GM10248 (cell line): ENCODE measurements at places on chromosomes 3 and 15.

- DNase-seq: no peak
Observed at GRCh38 chr3:112017091-112017490, 17.4 kb upstream of the TMPRSS7 start.

- DNase-seq: no peak
Observed at GRCh38 chr15:67977414-67978089, 76.6 kb upstream of the PIAS1 start.

- DNase-seq: no peak
Observed at GRCh38 chr3:169071003-169071402, 592.5 kb downstream of the MECOM start.

DNA sequence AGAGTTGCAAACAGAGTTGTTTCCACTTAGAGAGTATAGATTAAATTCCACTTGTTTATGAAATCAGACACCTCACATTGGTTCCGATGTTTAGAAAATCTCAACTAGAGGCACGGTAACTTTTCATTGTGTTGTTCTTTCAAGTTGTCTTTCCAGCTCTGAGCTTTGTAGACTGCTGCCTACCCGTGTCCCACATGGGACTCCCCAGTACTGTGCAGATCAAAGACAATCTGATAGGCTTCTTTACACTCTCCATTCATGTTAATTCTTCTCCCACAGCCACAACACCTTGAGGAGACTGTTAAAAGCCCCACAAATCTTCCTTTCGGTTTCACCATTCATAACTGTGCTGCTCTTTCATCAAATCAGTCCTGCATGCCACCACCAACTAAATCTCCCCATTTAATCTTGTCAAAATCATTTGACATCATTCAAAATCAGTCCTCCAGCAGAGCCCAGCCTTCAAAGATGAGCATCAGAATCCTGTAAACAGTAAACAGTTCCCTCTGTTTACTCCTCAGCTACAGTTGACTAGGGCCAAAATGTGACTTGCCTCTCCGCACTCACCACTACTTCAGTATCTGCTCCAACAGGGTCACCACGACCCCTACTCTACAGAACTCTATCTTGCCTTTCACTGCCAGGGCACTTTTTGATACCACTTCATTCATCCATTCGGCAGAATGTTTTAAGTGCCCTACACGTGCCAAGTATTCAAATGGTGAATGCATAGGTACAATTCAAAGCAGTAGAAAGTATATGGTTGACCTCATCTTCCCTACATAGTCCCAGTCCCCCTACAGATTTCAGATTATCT is 8.3 kb downstream of the ANXA2 start:
- DNase-seq: peak; percentile 42

GRCh38 chr3:14849638-14850230 is 31.0 kb downstream of the FGD5 start:
- DNase-seq: no peak

GRCh38 chr3:179410999-179411398 is 40.3 kb downstream of the GNB4 start:
- no peak for DNase-seq

- peak; percentile 75 for DNase-seq
Observed at GRCh38 chr3:72176537-72177041, 391.6 kb upstream of the PROK2 start.

DNA sequence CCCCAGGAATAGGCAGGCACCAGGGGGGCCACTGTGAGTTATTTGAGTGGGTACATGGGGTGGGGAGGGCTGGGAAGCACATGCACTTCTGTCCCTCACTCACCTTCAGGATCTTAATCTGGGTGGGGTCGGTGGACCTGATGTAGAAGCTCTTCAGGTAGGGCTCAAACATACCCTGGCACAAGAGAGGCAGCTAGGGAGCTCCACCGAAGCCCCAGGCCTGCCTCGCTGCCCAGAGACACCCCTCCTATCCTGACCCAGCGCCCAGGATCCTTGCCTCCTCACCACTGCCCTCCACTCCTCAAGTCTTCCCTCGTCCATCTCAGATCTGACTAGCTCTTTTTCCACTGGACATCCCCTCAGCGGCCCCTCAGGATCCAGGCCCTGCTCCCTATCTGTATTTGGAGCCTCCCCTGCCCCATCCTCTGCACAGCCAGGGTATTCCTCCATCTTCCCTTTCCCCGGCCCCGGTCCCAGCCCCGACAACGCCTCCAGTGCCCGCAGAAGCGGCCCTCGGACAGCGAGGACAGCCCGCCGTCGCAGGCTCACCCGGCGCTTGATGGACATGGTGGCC is 30.0 kb downstream of the AP3B2 start:
- no peak for DNase-seq

DNA sequence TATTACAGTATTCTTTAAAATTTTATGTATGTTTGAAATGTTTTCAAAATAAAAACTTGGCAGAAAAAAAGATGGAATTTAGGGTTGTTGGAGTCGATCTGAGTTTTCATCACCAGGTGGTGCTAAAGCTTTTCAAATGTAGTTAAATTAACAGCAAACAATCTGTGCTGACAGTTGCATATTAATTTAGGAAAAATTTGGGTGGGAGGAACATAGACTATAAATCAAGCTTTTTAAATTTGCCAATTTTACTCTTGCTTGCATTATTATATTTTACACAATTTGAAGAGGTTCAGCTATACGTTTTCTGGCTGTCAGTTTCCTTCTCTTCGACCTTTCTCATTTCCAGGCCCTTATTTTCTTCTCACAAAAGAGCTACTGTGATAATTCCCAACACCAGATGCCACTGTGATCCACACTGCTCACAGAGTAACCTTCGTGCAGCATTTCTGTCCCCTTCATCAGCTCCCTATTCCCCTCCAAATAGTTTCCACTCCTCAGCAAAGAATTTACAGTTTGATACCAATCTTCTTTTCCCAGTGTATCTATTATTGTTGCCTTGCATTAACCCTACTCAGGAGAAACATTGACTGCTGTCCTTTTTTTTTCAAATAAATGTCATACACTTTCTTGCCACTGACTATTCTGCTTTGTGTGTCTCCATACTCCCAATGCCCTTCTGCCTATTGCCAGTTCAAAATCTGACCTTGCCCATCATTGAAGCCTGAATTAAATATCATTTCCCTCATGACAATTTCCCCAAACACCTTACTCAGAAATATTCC is 53.4 kb upstream of the EIF5A2 start:
- no peak for DNase-seq

- no peak for DNase-seq
Observed at GRCh38 chr3:127783642-127784160, 38.6 kb downstream of the MGLL start.

GRCh38 chr3:194976874-194977273 is 291.2 kb downstream of the FAM43A start:
- DNase-seq: no peak

DNA sequence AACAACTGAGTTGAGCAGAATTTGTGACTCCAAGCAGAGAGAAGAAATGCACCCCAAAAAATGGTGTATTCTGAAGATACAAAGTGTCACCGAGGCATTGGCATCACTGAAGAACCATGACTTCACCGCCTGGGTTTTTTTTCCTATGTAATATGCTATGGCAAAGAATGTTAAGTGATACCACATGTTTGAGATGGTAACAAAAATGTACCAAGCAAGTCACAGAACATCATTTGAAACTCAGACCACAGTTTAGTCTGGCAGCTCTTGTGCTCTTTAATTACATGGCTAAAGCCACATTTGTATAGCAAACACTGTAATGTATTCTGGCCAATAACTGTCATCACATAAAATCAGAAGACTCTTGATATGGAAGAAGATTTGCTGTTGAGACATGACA is 323.5 kb downstream of the ULK4 start:
- DNase-seq: no peak

GRCh38 chr3:156682501-156682900 is 8.1 kb downstream of the TIPARP start:
- DNase-seq: no peak

DNA sequence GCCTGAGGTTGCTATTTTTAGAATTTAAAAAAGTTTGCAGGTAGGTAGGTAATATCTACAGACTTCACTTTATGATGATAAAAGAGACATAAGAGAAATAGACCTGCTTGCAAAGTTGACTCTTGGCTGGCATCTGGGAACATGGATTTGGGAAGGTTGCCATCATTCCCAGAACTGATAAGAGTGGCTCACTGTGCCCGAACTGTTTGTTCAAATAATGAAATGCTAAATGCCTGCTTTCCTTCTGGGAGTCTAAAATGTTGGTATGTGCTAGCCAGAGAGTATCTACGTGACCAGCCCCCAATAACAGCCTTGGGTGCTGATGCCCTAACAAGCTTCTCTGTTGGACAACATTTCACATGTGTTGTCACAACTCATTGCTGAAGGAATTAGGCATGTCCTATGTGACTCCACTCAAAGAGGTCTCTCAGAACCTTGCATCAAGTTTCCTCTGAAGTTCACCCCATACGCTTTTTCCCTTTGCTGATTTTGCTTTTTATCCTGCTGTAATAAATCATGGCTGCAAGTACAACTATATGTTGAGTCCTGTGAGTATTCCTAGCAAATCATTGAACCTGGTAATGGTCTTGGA is 95.5 kb downstream of the FHIT start:
- DNase-seq: no peak

DNA sequence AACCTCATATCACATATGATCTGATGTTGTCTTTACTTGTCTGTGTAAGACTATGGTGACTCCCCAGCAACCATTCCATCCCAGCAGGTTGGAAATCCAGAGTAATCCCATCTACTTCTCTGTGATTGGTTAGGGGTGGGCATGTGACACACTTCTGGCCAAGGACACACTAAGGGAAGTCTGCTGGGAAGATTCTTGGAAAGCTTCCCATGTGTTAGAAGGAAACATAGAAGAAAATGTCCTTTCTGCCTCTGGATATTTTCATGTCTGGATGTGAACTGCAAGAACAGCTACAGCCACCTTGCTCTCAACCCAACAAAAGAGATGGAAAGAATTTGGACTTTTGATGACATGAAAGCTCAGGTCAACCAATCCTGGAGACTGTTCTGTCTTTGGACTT is 2.6 kb upstream of the UBE2Q2 start:
- DNase-seq: no peak

DNA sequence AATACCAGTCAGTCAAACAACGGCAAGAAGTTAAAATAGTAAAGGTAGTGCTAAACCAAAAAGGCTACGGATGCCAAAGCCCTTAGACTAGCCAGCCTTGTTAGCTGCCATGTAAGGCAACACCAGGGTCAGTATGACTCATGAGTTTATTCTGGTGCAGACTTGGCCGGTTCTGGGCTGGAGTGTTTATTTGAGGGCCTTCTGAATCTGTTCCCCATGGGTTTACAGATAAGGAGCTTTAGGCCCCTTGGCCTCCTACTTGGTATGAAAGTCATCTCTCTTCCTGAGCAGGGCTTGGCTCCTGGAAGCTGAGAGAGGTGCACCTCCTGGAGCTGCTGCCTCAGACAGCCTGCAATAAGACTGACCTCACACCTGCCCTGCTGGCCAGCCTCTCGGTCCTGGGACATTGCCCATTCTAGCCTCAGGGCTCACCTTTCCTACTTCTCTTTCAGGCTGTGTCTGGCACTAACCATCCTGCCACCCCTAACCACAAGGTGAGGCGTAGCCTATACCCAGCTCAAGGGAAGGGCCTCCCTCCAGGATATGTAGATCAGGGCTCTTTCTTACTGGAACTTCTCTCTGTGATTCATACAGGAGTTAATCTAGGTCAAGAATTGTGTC is 10.4 kb upstream of the RTP1 start:
- no peak for DNase-seq

GRCh38 chr3:191342411-191342810 is 12.1 kb upstream of the UTS2B start:
- DNase-seq: no peak
